ENCODE measurements at places on chromosomes 3 and 15.

GRCh38 chr15:90883976-90884718 lies at the start of gene FES:
Gene FES, plus strand, starts transcription at chr15:90884504. Its CDS starts 542 bp downstream, at chr15:90885046.
- DNase-seq: no peak

- DNase-seq: no peak
Observed at GRCh38 chr3:182248349-182248880, 536.7 kb downstream of the SOX2 start.

- no peak for DNase-seq
Observed at GRCh38 chr3:44228900-44229299, 12.8 kb upstream of the TOPAZ1 start.

- DNase-seq: no peak
Observed at GRCh38 chr3:53049987-53050386, 4.1 kb upstream of the SFMBT1 start.

DNA sequence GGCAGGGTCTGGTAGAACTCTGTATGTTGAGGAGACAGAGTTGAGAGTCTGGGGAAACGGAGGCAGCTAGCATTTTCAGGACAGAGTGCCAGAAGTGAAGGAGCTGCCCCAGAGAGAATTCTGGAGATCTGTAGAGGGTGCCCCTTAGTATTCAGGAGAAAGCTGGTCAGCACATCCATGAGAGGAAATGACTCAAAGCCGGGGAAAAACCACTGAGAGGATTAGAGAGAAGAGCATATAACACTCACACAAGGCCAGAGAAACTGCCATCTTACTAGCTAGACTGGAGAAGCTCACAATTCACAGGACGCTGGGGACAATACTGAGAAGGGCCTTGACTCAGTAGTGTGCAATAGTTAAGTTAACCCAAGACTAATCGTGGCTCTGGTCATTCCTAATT lies 75.7 kb upstream of the DPPA4 start:
- DNase-seq: no peak

DNA sequence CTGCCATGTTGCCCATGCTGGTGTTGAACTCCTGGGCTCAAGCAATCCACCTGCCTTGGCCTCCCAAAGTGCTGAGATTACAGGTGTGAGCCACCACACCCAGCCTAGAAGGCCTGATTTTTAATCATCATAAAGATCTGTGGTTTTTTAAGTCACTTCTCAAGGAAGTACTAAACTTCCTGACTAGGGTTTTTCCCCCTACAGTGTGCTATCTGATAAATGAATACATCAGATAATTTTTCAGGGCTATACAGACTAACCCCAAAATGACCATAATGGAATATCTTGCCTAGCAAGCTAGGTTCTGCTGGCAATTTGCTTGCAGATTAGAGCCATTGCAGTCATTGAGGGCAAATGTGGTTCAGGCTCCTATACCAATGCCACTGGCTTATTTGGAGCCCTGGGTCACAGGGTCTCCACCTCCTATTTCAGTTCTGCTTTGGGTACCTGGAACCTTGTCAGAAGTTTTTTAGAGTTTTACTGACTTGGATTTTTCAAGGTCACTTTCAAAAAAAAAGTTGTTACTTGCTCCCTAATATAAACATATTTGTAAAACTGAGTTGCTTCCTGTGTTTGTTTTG lies 80.8 kb downstream of the SLC49A4 start:
- no peak for DNase-seq

DNA sequence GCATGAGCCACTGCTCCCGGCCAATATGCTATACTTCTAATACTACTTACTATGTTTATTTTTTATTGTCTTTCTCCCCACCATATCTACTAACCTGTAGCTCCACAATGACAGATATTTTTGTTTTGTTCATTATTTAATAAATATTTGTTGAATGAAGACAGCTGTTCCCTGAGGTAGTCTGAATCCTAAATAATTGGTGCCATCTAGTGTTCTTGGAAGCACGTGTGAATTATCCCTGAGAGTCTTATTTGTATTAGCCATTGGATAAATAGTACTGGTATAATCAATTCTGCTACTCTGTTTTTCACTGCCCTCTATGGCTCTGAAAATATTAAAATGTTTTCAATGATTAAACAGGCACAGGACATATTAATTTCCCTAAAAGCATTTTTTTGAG lies 5.6 kb upstream of the APPL1 start:
- no peak for DNase-seq

- DNase-seq: no peak
Observed at GRCh38 chr3:126434264-126434590, 39.5 kb downstream of the CFAP100 start.

DNA sequence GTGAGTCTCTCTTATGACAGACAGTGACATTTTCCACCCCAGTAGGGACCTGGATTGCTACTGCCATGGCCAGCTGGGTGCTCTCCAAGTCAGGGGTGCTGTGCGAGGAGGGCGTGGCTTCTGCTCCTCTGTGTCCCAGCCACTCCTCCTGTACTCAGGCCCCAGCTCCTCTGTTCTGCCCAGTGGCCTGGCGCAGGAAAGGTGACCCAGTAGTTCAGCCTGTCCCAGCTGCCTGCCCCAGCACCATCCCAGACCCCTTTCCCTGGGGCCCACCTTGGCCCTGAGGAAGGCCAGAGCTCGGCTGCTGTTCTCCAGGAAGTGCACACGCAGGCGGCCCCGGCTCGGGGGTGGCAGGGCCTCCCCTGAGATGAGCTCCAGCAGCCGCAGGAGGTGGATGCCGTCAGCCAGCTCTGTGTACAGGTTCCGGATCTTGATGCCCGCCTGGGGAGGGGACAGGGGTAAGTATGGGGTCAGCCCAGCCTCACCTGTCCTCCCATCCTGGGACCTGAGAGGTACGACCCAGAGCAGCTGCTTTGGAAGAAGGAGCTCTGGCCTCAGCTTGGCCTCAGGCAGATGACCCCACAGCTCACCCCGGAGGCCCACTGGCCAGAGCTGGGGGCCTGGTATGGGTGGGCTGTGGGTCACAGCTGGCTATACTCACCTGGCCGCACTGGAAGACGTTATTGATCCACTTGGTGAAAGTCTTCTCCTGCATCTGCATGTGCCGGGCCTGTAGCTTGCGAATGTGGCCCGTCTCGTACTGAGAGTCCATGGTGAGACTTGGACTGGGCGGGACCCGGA lies 1.0 kb downstream of the SPTBN5 start:
- DNase-seq: peak; percentile 68

GRCh38 chr15:72936237-72936636 lies 116.0 kb upstream of the NEO1 start:
- no peak for DNase-seq

DNA sequence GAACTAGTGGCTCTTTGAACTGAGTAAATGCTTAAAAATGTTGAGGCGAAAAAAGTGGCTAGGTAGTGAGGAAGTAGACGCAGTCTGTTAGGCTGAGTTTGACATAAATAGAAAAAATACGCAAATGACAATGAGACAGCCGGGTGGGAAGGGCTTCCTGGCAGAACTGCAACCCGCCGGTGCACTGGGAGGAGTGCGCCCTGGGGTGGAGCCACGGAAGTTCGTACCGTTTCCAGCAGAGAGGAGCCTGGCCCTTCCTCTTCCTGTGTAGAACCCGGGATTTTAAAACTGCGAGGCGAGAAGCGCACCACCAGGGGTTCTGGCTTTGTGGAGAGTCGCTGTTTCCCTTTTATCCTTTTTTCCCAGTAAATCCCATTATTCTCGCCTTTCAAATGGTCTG lies 602.6 kb downstream of the PYDC2 start:
- DNase-seq: no peak

DNA sequence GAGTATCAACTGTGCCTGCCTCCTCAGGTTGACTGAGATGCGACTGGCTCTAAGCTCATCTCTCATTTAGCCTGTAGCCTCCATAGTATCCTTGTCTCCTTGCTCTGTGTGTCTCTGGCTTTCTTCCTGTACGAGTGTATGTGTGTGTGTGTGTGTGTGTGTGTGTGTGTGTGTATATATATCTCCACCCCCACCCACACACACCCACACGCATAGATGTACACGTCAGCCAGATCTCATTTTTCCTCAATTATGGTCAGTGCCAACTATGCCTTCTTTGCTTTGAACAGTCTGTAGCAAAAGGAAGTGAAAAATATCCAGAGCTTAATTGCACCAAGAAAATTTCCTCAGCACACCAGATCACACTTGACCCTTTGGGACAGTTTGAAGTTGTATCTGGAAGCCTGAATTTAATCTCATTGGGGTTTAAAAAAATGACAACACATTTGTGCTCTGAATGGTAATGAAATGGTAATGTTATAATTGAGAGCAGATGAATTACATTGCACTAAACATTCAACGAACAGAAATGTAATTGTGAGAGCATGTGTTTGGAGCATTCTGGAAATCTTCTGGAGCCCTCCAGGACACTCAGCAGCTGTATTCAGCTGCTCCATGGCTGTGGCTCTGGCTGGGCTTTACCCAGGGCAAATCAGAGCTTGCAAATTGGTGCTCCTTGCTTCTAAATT lies 63.6 kb downstream of the RYR3 start:
- DNase-seq: no peak

DNA sequence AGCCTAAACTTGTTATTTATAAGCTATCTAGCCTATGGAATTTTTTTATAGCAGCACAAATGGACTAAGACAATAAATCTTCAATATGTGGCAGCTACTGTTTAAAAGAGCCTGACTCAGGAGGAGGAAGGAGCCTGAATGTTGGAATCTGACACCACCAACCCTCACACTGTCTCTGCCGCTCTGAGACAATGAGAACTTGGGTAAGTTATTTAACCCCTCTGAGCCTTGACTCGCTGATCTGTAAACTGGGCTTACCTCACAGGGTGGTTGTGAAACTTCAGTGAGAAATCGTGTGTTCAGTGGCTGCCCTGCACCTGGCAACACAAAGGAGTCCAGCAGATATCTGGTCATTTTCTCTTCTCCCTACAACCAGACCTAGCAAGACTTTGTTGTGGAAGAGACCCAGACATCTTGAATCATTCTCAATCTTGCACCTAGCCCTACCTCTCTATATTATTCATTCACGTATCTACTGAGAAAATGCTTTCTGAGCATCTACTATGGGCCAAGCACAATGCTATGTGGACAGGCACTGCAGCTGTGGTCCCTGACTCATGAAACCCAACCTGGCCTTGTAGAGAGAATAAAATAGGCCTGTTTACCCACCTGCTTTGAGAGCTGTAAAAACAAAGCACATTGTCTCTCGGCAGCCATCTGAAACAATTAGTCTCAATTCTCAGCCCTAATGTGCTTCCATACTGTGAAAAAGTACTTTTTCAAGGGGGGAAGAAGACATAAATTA lies 81.9 kb upstream of the SLC25A36 start:
- DNase-seq: peak; percentile 32

- DNase-seq: no peak
Observed at GRCh38 chr3:143897576-143898295, 49.5 kb upstream of the SLC9A9 start.

- no peak for DNase-seq
Observed at GRCh38 chr3:102194760-102195159, 240.1 kb upstream of the ZPLD1 start.

GRCh38 chr3:116474032-116474780 lies 28.9 kb upstream of the LSAMP start:
- peak; percentile 39 for DNase-seq

DNA sequence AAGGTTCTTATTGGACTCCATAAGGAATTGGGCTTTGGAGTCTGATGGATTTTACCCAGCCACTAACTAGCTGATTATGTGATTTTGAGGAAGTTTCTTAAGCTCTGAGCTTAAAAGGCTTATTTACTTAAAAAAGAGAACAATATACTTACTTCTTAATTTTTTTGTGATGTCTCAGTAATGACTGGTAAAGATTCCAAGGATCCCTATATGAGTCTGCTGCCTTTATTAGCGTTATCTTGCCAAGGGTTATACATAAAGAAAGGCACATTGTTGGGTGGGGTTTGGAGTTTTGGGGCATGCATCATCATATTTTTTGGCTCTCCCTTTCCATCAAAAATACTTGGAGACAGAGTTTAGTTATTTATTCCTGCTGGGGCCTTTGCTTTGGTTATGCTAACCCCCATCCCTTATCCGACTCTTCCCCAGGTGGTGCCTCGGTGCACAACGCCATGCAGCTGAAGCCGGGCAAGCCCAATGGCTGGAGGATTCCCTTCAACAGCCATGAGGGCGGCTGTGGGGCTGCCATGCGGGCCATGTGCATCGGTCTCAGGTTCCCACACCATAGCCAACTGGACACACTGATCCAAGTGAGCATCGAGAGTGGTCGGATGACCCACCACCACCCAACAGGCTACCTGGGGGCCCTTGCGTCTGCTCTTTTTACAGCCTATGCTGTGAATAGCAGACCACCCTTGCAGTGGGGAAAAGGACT lies 6.7 kb downstream of the ADPRH start:
- DNase-seq: no peak

DNA sequence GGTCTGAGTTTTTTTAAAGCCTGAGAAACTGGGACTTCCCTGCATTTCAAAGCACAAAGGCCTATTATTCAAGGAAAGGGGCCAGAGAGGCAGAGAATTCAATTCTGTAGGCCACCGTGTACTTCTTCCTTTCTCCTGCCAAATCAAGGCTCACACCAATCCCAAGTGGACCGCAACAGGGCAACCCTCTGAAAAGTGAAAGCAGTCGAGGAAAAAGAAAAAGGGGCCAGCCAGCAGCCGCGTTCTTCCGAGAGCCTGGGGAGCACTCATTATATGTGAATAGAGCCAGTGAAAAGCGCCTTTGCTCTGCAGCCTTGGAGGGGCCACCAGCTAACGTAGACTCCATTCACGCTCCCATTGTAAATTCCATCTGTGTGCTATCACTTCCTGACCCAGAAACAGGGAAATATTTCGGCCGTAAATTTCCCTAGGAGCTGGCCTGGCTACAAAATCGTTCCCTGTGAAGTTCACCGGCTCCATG lies 45.9 kb upstream of the THUMPD3 start:
- no peak for DNase-seq

DNA sequence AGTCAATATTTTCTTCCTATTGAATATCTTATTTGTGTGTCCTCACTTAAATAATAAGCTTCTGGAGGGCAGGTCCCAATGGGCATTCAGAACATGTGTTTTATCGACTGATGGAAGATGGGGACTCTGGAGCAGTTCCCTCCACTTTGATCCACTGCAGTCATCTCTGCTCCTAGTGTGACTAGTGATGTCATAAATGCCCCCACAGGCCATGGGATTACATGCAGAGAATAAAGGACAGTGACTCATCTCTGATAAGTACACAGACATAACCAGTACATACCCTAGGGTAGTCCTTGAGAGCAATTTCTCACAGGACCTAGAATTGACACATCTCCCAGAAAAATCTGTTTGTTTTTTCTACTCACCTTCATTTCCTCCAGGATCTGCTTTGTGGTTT lies 49.4 kb upstream of the FMN1 start:
- no peak for DNase-seq

- no peak for DNase-seq
Observed at GRCh38 chr3:186983659-186984058, 53.3 kb downstream of the ST6GAL1 start.

- DNase-seq: no peak
Observed at GRCh38 chr3:150359381-150359780, 48.7 kb upstream of the TSC22D2 start.

- no peak for DNase-seq
Observed at GRCh38 chr3:150613709-150614480, 10.8 kb downstream of the SELENOT start.

GRCh38 chr3:17983106-17983505 lies 240.7 kb upstream of the TBC1D5 start:
- no peak for DNase-seq

DNA sequence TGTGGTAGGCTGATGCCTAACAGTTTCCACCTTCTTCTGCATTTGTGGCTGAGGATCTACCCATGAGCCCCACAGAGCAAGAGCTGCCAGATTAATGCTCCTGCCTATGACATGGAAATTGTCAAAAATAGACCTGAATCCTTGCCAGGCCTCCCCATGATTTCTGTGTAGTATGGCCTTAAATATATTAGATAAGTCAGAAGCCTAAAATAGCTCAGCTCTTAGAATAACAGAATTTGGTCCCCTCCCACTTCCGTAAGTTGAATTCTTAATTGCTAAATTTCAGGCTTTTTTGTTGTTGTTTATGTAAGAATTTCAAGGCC lies 129.0 kb downstream of the SERPINI1 start:
- DNase-seq: no peak
